ENCODE measurements at places on chromosomes 13 and 19.

GRCh38 chr13:41533266-41534052, 76.1 kb downstream of the RGCC start:
- DNase-seq: no peak

GRCh38 chr13:23183292-23183691, 2.5 kb downstream of the SGCG start:
- DNase-seq: no peak

DNA sequence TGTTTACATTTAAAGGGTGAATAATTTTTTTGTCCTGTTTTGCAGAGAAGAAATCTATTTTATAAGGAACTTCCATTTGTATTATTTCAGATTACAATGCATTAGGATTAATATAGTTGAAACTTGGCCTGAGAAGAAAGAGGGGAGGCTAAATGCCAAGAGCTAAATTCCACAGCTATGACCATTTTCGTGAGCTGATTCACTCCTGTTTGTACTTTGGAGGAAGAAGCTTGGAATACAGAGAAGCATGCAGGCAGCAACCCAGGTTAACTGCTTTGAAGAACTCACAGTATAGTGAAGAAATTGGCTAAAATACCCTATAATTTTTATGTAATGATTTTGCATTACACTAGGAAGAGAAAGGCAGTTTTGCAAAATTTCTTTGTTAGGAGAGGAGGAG, 309.4 kb upstream of the KLF12 start:
- DNase-seq: no peak

DNA sequence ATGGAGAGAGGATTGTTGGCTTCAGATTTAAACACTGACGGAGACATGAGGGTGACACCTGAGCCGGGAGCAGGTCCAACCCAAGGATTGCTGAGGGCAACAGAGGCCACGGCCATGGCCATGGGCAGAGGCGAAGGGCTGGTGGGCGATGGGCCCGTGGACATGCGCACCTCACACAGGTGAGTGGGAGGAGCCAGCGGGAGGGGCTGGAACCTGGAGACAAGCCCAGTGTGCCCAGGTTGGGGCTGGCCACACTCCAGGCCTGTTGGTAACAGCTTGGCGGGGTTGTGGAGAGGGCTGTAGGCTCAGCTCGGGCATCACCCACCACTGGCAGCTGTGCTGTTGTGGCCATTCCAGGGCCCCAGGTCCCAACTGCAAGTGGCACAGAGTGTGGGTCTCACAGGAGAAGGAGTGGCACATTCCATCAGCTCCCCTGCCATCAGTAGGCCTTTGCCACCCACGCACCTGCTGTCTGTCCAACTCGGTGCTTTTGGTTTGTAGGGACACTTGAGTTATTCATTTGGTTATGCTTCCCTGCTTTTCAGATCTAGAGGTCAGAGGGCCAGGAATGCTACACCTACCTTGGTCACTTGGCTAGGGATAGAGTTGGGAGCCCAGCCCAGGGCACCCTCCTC, 49.8 kb downstream of the TSSK6 start:
- no peak for DNase-seq

DNA sequence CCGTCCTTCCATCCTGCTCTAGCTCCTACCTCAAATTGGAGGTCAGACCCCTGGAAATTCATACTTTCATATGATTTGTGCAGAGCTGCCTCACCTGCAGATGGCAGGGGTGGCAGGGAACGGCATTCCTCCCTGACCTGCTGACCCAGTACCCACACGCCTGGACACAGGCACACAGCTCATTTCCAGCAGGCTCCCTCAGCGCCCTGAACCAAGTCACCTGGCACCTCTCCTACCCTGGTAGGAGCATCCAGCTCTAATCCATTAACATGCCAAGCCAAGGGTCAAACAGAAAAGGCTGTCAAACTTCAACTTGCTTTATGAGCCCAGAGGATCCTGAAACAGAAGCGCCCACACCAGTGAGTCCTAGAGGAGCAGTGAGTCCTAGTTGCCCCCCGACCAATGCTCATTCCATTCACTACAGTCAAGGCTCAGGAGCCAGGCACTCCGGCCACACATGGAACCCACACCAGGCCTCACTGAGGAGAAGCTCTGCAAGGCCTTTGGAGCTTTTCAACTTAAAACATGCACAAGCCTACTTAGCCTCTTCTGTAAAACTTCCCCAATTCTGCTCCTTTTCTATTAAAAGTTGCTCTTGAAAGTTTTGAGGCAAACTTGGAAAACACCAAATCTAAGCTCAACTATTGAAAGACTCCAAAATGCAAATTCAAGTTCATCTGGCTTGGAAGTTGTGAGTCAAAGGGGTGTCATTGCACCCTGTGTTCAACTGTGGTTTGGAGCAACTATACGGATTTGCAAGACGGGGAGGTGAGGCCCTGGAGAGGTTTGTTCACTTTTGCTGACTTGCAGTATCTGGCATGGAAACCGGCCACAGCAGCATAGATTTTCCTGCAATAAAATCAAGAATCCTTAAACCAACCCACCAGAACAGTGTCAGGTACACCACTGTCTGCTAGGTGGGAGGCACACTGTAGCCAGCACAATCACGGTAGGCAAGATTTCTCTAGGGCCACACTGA, 96.7 kb downstream of the CRYL1 start:
- DNase-seq: no peak

GRCh38 chr13:45674908-45675307, 27.2 kb upstream of the CBY2 start:
- no peak for DNase-seq

GRCh38 chr13:103487841-103488240, 421.6 kb upstream of the SLC10A2 start:
- DNase-seq: no peak

Measured in G401 (cell line).